Epithelial cell of proximal tubule (primary cell): ENCODE measurements at places on chromosomes 7 and 10. TPM values are rescaled to one million over a fixed set of nuclear protein-coding genes. Genes with fewer than 3 reads are reported as not detected.

ZPBP gene
- total RNA-seq, result not detected in 2 replicates

PODXL gene
- 11.4 and 26.3 TPM in 2 replicates for total RNA-seq

DNA sequence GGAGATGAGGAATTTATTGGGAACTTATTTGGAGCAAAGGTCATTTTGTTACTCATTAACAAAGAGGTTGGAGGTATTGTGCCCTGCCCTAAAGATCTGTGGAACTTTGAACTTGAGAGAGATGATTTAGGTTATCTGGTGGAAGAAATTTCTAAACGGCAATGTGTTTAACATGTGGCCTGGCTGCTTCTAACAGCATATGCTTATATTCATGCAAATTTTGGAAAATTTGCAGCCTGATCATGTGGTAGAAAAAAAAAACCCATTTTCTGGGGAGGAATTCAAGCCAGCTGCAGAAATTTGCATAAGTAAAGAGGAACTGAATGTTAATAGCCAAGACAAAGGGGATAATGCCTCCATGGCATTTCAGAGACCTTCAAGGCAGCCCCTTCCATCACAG is 10.7 kb upstream of the PANK1 start:
- DNase-seq, result no peak

DNA sequence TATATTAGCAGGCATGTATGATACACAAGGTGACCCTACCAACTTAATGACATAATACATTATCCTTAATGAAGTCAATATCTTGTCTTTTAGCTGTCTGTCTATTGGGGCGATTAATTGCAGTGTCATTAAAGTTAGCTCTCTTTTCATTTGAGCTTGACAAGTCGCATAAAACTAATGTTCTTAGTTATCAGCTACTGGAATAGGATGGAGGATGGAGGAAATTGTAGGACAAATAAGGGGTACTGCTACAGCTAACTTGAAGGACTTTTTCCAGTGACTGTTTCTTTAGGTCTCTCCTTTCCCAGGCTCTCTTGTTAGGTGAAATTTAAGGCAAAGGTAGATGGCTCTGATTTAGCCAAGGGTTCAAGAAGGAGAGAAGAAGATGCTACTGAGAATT is 506.4 kb downstream of the LRMDA start:
- no peak for DNase-seq

- DNase-seq, result no peak
Measured at GRCh38 chr7:152856351-152856750, 96.8 kb downstream of the ACTR3B start.
